C1 segment of cervical spinal cord (tissue), 14 donors: ENCODE measurements at places on chromosomes 3 and 15.

- DNase-seq: no peak
Measured at GRCh38 chr15:64137226-64137833, 14.2 kb upstream of the SNX22 start.

DNA sequence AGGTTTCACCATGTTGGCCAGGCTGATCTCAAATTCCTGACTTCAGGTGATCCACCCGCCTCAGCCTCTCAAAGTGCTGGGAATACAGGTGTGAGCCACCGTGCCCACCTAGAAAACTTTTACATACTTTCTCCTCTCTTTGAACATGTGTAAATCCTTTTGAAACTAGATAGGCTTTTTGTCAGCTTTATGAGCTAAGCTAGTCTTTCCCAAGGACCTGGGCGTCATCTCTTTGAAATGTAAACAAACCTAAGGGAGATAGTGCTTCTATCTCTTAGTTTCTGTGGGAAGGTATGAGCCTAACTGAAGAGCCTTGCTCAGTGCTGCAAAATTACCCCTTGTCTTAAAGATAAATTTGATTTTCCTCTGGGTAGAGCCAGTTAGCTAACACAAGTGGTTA, 4.8 kb downstream of the CX3CR1 start:
- no peak for DNase-seq

- no peak for DNase-seq
Measured at GRCh38 chr15:48447657-48448056, 116.4 kb downstream of the DUT start.

DNA sequence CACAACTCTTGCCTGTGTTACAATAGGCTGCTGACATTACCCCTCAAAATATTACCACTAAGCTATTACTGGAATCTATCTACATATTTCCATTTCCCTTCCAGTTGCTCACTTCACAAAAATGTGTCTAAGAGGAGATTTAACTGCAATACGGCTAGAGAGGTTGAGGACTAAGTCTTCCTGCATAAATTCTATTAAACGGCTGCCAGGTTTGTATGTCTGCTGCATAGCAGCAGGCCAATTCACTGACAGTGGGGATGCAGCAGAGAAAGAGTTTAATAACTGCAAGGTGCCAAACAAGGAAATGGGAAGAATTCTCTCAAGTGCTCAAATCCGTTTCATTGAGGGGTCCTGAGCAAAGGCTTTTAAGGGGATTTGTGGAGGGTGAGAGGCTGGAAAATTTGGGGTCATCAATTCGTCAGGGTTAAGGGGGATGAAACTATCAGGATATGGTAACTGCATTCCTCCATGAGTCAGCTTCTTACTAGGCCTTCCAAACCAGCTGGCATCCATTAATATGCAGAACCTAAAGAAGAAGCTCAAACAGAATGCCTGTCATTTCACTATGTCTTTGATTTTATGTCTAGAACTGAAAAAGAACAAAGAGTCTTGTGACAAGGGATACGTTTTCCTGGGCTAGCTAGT, 675.6 kb downstream of the TBL1XR1 start:
- DNase-seq: no peak

GRCh38 chr15:67003586-67003985, 61.8 kb upstream of the SMAD3 start:
- DNase-seq: no peak

DNA sequence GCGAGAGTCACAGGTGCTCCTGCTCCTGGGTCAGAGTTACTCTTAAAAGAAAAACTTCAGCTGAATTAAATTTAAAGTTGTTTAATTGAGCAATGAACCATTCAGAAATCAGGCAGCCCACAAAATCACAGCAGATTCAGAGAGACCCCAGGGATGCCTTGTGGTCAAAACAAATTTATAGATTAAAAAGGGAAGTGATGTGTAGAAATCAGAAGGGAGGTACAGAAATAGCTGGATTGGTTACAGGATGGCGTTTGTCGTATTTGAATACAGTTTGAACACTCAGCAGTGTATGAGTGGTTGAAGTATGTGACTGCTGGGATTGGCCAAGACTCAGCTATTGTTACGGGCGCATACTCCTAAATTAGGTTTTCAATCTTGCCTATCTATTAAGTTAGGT, 58.6 kb downstream of the UACA start:
- no peak for DNase-seq

GRCh38 chr3:177521305-177521704, 324.0 kb upstream of the TBL1XR1 start:
- DNase-seq: no peak

DNA sequence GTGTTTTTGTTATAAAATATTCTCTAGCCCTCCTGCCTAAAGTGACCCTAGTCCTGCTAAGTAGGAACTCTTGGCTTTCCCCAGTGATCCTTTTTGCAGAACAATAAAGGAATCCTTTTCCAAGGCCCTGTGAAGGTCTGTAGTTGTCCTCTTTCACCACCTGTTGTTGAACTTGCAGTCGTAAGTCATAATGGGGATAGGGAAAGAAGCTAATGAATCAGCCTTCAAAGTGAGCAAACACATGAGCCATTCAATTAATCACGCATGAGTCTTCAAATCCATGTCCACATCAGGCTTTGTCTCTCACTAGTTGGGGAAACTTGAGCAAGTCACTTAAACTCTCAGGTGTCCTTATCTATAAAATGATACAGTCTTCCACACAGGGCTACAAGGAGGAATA, 27.6 kb downstream of the ZNF860 start:
- DNase-seq: no peak

GRCh38 chr3:112482675-112483074, 16.6 kb downstream of the BTLA start:
- no peak for DNase-seq

DNA sequence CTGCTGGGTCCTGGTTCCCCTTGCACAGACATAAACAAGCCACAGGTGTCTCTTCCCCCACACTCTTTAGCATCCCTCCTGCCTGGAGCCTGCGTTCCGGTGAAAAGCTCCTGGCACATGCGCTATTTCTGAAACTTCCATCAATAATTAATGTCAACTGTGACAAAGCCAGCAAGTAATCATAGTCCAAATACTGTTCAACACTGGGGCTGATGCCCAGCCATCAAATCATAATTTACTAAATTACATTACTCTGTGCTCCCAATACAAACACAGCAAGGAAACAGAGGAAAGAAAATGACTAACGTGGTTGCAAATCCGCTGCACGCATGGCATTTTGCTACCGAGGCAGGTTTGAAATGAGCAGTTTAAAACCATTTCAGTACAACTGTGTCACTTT, 294.7 kb downstream of the ERC2 start:
- DNase-seq: no peak

DNA sequence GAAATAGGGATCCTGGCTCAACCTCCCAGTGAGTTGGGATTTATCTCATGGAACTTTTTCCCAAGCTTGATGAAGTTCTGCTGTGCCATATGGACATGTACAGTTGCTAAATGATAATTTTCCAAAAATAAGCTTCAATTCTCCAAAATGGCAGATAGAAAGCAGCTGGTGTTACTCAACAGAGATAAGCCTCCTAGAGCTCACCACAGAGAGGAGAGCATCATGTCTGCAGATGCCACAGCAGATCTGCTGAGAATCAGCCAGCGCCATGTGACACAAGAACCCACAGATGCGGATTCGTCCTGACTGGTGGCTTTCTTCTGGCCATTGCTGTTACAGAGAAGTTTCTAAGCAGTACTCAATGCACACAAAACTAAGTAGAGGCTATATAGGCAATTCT, 50.6 kb downstream of the AGTR1 start:
- DNase-seq: no peak

DNA sequence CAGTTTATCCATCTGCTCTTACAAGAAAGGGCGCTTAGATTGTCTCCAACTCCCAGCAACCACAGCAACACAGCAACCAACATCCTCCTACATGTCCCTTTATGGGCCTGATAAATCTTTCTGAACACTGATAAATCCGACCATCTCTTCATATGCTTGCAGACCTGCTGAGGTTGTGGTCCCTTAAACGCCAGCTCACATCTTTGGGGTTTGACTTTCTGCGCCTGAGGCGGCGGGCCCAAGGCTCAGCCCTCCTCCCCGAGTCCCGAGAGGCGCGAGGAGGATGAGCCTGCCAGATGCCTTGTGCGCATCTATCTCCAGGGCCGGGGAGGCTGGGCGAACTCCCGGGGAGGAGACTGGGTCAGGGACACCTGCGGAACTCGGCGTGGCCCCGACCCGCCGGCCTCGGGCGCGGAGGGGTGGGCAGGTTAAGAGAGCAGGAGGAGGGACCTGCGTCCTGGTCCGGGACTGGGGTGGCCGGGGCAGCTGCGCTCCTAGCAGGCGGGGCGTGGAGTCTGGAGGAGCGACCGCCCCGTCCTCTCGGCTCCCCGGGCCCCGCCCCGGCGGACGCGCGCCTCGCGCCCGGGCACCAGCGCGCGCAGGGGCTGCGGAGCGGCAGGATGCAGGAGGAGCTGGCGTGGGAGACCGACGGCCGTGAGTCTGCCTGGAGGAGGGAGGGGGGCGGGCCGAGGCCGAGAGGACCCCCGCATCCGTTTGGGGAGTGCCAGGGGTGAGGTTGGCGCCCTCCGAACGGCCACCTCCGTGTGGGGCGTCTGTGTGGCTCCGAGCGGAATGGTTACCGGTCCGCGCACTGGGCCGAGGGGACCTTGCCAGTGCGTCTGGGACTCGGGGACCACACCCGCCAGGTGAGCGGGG, at the start of gene ANKDD1A:
Gene ANKDD1A, plus strand, starts transcription at position 592 of the 876 bp plus-strand sequence. Its CDS starts 29 bp downstream, at position 621.
- peak; percentile 24 for DNase-seq

- no peak for DNase-seq
Measured at GRCh38 chr3:171407759-171408158, 52.4 kb downstream of the TNIK start.

DNA sequence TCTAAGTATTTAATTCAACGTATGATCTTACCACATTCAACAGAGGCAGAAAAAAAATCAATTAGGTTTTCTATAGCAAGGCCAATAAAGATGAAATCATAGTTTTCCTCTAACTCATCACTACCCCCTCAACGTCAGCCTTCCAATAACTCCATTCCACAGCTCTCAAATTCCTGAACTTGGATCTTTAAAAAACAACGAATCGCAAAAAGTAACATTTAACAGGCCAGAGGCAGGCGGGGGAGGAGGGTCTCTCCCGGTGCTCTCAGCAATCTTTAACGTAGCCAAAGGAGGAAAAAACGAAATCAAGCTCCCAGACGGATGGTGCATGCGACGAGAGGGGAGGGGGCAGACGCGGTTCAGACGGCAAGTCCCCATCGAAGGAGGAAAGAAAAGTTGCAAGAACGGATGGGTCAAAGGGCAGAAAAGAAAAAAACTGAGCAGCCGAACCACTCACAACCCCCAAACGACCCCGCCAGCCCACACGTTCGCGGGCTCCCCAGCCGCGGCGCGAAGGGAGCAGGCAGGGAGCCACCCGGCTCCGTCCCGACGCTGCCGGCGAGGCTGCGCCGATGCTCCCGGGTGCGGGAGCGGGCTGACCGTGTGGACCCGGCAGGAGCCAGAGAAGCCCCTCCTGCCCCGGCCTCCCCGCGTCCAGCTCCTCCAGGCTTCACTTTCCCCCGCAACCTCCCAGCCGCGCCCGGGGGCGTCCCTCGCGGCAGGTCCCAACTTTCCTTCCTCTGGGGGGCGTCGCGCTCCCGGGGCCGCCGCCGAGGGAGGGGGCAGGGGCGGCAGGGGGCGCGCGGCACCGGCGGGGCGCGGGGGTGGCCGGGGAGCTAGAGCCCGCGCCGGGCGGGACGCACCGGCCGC, 703 bp downstream of the PEAK1 start:
- DNase-seq: peak; percentile 51

DNA sequence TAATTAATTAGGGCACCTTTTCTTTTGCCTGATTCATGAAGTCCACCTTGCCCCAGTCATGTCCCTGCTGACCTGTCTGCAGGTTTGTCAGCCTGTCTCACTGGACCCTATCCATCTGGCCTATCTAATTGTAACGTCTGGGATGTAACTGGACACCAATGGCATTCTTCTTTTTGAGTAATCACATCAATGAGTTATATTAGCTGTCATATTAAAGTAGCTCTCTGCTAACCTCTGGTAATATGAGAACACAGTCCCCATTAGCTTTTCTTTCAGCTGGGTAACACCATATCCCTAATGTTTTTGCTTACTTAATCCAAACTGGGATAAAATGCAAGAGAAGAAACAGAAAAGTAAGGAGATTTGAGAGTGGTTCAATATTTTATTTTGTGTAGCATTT, 166.2 kb upstream of the VEPH1 start:
- no peak for DNase-seq

DNA sequence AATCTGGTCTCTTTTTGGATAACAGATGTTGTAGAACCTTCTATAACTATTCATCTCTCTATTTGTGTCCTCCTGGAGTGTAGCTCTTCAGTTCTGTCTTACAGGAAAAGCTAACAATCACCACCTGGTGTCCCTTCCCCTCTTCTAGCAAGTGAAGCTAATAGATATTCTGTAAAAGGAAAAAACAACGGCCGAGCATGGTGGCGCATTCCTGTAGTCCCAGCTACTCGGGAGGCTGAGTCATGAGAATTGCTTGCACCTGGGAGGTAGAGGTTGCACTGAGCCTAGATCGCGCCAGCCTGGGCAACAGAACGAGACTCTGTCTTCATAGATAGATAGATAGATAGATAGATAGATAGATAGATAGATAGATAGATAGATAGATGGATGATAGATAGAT, 779.4 kb downstream of the TUSC7 start:
- DNase-seq: no peak

GRCh38 chr3:192188218-192188835, 539.0 kb downstream of the FGF12 start:
- DNase-seq: no peak

GRCh38 chr3:155230382-155230781, 63.1 kb downstream of the STRIT1 start:
- DNase-seq: no peak

- no peak for DNase-seq
Measured at GRCh38 chr3:116037954-116038911, 407.1 kb downstream of the LSAMP start.

GRCh38 chr3:97481416-97481815, 283.1 kb upstream of the ARL6 start:
- no peak for DNase-seq

DNA sequence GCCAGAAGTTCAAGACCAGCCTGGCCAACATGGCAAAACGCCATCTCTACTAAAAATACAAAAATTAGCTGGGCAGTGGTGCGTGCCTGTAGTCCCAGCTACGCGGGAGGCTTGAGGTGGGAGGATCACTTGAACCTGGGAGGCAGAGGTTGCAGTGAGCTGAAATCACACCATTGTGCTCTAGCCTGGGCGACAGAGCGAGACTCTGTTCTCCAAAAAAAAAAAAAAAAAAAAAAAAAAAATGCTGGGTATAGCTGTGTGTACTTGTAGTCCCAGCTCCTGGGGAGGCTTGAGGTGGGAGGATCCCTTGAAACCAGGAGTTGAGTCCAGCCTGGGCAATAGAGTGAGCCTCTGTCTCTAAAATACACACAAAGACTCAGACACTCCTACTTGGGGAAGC, 32.0 kb downstream of the PPP1R2 start:
- DNase-seq: no peak
